ENCODE measurements at places on chromosomes 12 and 14. TPM values are rescaled to one million over a fixed set of nuclear protein-coding genes. Genes with fewer than 3 reads are reported as not detected.

KLRC4 gene
- not detected for total RNA-seq

RNF212B gene
- total RNA-seq = not detected

FAM181A gene
- not detected for total RNA-seq

SLC10A1 gene
- total RNA-seq = not detected

TBX3 gene
- total RNA-seq = not detected

CIDEB gene
- 28.7 TPM for total RNA-seq

DNA sequence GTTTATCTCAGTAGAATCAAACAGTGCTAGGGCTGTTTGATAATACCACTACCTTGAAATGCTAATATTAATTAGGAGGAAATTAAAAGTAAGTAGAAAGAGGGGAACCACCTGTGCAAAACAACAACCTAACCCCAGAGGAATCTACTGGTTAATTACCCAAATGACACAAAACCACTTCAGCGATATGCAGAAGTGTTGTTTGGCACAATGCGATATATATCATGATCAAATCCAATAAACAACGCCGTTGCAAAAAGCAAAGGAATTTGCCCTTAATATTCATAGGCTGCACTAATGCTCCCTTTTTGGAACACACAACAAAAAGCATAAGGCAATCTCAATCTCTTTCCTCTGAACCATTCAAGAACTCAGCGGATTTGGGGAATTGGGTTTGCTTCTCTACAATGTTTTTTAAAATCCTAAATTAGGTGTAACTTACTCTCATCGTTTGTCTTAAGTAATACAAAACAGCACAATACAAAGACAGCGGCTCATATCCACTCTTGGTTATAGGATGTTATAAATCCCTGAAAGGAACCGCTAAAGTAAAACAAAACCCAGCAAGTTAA, 1.5 kb downstream of the MAP4K5 start:
- DNase-seq = no peak
- peaks cover 14% of the 10 kb centered on the region for H3K36me3 ChIP-seq
- peak overlapping the region; percentile 91 for H3K4me3 ChIP-seq
- H3K27ac ChIP-seq = no peak overlapping the region
- H3K4me1 ChIP-seq = peaks cover 42% of the 10 kb centered on the region
- peaks cover 4% of the 10 kb centered on the region for H3K27me3 ChIP-seq

DNA sequence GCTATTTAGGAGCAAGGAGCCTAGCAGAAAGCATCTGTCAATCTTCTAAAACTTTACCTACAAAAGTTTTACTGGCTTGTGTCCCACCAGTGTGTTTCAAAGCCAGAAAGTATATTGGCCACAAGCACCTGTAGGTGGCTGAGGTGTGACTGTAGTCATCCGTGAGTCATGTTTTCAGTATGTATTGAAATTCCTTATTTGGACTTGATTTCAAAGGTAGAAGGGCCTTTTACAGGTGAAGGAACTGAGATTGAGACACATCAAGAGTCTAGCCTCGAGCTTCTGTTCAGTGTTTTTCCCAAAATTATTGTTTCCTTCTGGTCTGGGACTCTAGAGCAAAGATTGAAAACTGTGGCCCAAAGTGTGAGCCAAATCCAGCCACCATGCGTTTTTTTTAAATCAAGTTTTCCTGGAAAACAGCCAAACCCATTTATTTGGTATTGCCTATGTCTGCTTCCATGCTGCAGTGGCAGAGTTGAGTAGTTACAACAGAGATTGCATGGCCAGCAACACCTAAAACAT, 195.3 kb upstream of the BCL2L14 start:
- H3K4me3 ChIP-seq = no peak overlapping the region
- H3K4me1 ChIP-seq = peaks cover 40% of the 10 kb centered on the region
- H3K27ac ChIP-seq = no peak overlapping the region
- H3K36me3 ChIP-seq = peaks cover 58% of the 10 kb centered on the region

DNA sequence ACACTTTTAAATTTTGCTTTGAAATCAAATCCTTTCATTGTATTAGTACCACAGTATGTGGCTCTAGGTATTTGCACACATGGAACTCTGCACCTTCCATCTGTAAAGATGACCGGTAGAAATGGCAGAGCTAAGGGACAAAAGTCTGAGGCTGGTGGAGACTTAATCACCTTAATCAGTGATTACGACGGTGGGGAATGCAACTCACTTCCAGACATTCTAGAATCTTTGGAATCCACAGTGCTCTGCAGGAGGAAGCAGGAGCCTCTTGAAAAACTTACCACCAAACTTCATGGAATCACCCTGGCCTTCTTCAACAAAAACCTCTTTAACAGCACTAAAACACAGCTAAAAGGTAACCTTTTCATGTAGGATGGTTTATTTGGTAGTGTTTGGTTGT, 3.9 kb upstream of the DACT1 start:
- H3K27me3 ChIP-seq = peaks cover 30% of the 10 kb centered on the region
- H3K36me3 ChIP-seq = no peaks in the 10 kb centered on the region
- H3K4me1 ChIP-seq = peaks cover 24% of the 10 kb centered on the region
- no peak overlapping the region for H3K4me3 ChIP-seq

DNA sequence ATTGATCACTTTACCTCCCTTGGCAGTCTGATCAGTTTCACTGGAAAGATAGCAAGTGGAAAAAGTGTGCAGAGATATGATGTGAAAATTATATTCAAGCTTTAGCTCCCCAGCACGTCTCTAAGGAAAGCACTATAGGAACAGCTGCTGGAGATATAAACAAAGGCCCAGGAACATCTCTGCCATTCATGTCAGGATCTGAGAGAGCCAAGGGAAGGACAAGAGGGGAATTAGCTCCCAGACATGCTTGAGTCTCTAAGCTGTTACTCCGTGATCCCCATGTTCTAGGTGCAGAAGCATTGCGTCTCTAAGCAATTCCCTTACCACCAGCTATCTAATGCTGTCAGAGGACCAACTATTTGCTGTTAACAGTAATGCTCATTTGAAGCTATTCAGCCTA, 700.2 kb downstream of the DIO2 start:
- H3K4me3 ChIP-seq = no peak overlapping the region
- no peaks in the 10 kb centered on the region for H3K36me3 ChIP-seq
- H3K4me1 ChIP-seq = no peaks in the 10 kb centered on the region
- H3K27ac ChIP-seq = no peak overlapping the region
- H3K27me3 ChIP-seq = no peaks in the 10 kb centered on the region

All from activated CD4-positive, alpha-beta T cell treated with anti-CD3 and anti-CD28 coated beads, Interleukin-2, amount 10 ng/mL, durations not matched to agents 7 days and 5 days (primary cell).